ENCODE measurements at places on chromosomes 3 and 15.

GRCh38 chr15:87661454-87662355, 594.8 kb downstream of the NTRK3 start:
- DNase-seq = no peak

- DNase-seq = no peak
These were observed 337.7 kb upstream of the AGTR1 start for GRCh38 chr3:148360051-148360450.

DNA sequence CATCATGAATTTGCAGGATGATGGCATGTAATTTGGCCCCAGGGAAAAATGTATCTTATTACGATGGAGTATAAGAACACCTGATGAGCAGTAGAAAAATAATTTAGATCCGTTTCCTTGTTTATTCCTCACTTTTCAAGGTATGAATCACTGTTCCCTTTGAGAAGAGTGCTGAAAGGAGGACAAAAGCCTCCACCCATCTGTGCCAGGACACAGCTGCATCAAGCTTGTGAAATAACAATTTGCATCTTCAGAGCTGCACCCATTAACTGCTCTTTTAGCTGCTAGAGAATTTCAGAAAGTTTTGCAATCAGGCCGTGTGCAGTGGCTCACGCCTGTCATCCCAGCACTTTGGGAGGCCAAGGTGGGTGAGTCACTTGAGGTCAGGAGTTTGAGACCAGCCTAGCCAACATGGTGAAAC, 9.6 kb downstream of the CLDND1 start:
- DNase-seq = no peak

GRCh38 chr15:95291898-95292472, 1038.5 kb upstream of the NR2F2 start:
- no peak for DNase-seq

Measured in stimulated activated CD8-positive, alpha-beta memory T cell treated with anti-CD3 and anti-CD28 coated beads, Interleukin-15, amount 100 ng/mL, for 4 hours (primary cell).